ENCODE measurements at places on chromosomes 16 and 17.

DNA sequence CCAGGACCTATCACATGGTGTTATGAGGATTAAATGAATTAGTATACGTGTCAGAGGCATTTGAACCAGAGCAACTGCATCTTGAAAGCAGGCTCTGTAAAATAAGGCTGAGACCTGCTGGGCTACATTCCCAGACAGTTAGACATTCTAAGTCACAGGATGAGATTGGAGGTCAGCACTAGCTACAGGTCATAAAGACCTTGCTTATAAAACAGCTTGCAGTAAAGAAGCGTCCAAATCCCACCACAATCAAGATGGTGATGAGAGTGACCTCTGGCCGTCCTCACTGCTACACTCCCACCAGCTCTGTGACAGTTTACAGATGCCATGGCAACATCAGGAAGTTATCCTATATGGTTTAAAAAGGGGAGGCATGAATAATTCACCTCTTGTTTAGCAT, 71.8 kb downstream of the IRF8 start:
- DNase-seq, result no peak

DNA sequence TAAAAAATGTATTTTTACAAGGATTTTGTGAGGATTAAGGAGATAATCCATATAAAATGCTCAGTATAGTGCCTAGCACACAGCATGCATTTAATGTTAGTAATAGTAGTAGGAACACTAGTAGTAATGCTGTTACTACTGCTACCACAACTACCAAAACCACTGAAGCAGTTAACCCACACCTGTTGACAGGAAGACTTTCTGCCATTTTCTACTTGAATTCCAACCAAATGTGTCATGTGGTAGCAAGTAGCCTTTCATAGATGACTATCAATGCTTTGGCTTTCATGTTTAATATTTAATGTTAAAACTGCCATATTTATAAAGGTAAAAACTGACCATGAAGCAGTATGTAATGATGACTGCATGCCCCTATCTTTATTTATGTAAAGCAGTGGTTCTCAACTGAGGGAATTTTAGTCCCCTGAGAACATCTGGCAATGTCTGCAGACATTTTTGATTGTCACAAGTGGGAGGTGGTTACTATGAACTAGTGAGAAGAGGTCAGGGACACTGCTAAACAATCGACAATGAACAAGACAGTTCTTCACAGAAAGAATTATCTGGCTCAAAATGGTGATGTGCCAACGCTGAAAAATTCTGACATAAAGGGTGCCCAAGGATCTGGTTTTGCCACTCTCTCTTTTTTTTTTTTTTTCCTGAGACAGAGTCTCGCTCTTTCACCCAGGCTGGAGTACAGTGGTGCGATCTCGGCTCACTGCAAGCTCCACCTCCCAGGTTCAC, 89.4 kb downstream of the ITFG1 start:
- DNase-seq, result no peak

DNA sequence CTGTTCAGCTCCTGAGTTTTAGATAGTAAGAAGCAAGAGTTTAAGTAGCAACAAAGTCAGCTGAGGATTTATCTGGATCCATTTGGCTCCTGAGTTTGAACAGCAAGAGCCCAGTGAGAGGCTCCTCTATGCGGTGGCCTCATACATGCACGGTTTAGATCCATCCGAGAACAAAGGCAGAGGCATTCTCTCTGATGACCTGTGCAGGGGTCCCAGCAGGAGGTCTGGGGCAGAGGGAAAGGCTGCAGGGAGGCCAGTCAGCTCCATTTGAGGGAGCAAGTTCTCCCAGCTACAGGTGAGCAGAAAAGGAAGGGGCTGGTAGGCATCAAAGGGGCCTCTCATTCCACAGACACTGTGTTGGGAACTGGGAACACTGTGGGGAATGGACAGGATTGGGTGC, 16.5 kb downstream of the PITPNM3 start:
- no peak for DNase-seq

- DNase-seq, result no peak
Measured at GRCh38 chr17:76734080-76734840, 2.9 kb downstream of the SRSF2 start.

DNA sequence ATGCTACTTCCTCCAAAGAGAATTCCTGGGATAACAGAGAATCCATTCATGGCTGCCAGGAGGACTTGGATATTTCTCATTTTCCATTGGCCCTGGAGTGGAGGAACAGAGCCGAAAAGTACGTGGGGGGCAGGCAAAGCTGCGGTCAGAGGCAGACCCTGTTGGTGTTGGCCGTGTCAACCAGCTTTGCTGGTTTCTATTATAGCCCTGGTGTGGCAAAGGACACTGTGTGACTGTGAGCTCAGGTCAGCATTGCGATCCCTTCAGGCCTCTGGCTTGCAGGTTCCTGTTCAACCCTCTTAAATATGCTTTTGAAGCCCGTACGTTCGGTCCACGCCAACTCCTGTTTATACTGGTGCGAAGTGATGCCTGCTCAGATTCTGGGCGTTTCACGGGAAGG, 596.2 kb downstream of the MAF start:
- no peak for DNase-seq

All from LNCaP clone FGC (cell line).